ENCODE measurements at places on chromosomes 3 and 15.

- no peak for DNase-seq
Observed at GRCh38 chr3:10581251-10581650, 75.9 kb upstream of the ATP2B2 start.

- no peak for DNase-seq
Observed at GRCh38 chr3:97960993-97961766, 11.1 kb downstream of the RIOX2 start.

DNA sequence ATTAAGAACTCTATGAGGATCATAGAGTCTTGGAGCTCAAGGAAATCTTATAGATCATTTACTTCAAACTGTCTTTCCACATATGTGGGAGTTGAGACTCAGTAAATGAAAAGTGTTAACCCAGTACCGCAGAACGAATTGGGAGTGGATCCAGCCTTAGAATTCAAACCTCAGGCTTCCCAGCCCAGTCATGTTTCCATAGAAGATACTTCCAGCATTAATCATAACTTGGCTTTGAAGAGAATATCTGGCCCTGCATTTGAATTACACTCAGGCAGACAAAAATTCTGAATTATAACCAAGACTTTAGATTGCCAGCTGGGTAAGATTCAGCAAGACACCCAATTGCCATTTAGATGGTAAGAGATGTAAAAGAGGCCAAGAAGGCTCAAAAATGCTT, 972.0 kb downstream of the TUSC7 start:
- no peak for DNase-seq

- no peak for DNase-seq
Observed at GRCh38 chr3:178127221-178127620, 409.0 kb upstream of the KCNMB2 start.

DNA sequence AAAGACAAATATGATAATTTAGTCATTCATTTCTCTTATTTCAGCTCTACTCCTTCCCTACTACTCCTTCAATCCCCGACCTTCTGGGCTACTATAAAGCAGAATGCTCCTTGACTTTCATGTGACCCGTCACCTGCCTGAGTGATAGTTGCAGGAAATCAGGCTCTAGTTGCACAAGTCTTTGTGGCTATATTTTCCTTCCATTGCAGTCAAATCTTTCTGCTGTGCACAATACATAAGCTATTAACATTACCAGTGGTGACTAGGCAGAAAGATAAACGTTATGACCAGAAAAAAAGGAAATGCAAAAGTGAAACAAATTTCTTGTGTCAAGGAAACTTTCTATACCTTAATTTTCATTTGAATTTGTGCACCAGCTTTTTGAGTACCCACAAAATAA, 2.3 kb downstream of the SUCNR1 start:
- no peak for DNase-seq

GRCh38 chr3:39327746-39328349, 1.7 kb upstream of the CCR8 start:
- DNase-seq: no peak

GRCh38 chr3:187062526-187063177, 76.6 kb downstream of the RPL39L start:
- DNase-seq: no peak

All from NCI-H1417 treated with DMSO at 0.1 percent for 48 hours (cell line).